ENCODE measurements at places on chromosomes 5 and 9.
A peak's percentile ranks its signal among the peaks of the same experiment; 100 is the strongest.

- DNase-seq, result no peak
Observed at GRCh38 chr5:175740014-175740413, 82.1 kb downstream of the HRH2 start.

DNA sequence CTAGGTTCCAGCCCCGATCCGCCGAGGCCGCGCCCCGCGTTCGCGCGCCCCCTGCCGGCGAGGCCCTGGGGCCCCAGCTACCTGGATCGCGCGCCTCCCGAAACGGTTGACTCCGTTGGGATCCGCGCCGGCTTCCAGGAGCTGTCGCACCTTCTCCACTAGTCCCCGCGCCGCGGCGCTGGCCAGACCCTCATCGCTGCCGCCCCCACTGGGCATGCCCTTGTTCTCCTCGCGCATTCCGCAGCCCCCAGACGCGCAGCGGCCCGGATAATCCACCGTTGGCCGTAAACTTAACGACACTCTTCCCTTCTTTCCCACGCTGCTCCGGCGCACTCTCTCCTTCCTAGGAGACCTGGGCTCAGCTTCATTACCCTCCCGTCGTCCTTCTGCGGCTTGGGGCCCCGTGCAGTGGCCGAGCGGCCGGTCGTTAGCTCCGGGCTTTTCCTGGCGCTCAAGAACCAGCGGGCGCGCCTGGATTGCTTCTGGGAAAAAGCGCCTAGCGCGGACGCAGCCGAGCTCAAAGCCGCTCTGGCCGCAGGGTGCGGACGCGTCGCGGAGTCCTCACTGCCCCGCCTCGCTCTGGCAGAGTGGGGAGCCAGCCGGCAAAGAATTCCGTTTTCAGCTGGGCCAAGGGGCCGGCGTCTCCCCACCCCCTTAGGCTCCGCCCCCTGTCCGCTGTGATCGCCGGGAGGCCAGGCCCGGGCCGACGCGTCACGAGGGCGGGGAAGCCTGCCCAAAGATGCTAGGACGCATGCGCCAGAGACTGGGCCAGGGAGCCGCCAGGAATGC lies at the start of gene CDKN2B:
CDKN2B (minus strand) TSS at position 589 of the 789 bp plus-strand sequence; CDS start at position 237, 352 bp downstream.
- DNase-seq, result peak; percentile 67

DNA sequence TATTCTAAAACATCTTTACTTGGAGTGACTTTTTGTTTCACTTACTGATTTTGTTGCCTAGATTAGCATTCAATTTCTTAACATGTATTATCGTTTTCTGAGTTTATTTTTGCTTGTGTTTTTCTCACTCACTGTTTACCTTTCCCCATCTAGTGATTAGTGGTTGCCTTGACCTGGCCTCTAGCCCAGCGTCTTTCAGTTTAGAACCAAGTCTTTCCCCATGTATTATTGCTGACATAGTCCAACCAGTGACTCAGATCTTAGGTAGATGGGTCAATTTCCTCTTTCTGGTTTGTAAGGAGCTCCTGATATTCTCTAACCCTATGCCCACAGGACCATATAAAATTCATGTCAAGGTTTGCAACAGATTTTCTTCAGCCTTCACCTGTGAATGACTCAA lies 135.5 kb downstream of the PRR16 start:
- no peak for DNase-seq

DNA sequence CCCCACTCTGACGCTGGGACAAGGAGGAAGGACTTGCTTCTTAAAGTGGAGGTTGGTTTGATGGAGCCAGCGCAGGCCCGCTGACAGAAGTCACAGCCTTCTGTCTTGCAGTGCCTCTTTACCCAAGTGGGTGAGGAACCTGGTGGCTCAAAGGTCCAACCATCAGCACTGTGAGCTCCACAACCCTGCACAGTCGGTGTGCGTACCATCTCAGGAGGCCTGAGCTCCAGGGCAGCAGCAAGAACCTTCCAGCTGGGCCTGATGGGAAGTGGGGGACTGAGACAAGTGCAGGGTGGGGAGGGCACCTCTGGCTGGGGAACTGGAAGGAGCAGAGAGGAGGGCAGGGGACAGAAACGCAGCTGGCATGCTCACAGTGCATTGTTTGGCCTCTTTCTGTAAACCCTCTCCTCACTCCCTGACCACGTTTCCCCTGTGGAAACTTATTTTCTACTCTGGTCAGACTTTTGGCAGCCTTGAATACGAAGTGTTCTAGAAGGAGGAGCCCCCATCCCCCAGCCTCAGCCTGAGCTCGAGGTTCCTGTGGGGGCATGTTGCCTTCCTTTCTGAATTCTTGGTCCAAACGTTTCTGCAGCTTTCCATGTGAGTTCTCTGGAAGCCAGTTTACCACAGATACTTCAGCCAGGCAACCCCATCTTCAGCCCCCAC lies 178.5 kb upstream of the PITX1 start:
- DNase-seq, result no peak

- no peak for DNase-seq
Observed at GRCh38 chr5:126763371-126763770, 13.6 kb upstream of the LMNB1 start.

GRCh38 chr5:13601112-13601511 lies 343.4 kb downstream of the DNAH5 start:
- no peak for DNase-seq

DNA sequence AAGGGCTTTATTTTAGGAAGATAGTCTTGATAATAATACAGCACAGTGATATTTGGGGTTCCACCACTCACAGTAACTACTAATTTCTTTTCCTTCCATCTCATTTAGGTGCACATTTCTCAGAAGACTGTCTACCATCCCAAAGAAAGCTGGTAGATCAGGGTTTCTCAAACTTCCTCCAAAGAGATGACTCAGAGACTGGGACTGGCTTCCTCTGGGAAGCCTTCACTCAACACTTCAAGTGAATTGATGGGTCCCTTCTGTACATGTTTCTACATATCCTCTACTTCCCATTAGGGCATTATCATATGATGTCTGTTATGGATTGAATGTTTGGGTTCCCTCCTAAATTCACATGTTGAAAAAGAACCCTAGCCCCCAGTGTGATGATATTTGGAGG lies 138.5 kb downstream of the SPOCK1 start:
- DNase-seq, result no peak

DNA sequence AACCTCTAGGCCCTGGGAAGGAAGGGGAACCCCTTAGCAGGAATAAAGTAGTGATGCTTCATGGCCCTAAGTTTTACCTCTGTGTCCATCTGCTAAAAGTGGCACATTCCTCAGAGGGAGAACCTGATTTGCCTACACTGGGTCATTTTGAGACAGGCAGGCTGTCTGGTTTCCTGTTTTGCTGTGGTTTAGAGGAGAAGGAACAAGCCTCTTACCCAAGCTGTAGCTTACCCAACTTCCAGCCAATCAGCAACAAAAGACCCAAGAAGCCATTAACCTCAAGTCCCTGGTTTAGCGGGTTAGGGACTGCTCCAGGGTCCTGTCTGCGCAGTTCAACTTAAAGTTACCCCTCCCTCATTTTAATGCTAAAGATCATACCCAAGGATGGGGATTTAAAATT lies 411.0 kb downstream of the MAT2B start:
- DNase-seq, result no peak

DNA sequence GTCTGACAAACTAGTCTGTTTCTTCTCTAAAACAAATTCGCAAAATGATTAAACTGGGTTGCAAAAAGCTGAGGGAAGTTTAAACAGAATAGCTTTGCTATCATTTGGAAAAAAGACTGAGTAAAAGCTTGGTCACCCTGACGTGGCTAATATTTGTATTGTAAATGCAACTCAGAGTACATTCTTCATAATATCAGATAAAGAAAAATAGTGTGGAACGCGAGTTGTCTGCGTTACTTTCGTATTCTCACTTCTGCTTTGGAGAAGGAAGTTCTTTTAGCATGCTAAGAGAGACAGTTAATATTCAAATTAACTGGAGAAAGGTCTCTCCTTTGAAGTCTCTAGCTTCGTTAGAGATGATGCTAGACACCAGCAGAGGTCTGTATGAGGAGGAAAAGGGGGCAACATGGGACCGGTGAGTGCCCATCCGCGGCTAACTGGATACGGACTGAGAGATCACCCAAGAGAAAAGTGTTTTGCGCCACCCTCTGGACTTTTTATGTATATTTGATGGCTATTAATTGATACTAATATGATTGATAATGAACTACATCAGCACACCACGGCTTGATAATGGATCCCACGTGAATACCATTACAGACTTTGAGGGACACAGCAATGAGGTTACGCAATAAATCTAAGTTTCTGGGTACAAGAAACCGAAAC lies 2.9 kb upstream of the CNTRL start:
- DNase-seq, result no peak

DNA sequence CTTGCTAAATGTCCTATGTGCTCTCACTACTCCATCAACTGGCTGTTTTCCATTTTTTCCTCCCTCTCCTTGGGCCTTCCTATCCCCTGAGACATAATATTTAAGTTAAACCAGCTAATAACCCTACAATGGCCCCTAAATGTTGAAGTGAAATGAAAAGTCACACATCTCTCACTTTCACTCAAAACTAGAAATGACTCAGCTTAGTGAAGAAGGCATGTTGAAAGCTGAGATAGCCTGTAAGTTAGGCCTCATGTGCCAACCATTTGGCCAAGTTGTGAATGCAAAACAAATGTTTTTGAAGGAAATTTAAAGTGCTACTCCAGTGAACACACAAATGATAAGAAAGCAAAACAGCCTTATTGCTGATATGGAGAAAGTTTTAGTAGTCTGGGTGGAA lies 48.8 kb upstream of the CDH10 start:
- no peak for DNase-seq

- DNase-seq, result no peak
Observed at GRCh38 chr9:135065151-135065550, 22.3 kb upstream of the OLFM1 start.

DNA sequence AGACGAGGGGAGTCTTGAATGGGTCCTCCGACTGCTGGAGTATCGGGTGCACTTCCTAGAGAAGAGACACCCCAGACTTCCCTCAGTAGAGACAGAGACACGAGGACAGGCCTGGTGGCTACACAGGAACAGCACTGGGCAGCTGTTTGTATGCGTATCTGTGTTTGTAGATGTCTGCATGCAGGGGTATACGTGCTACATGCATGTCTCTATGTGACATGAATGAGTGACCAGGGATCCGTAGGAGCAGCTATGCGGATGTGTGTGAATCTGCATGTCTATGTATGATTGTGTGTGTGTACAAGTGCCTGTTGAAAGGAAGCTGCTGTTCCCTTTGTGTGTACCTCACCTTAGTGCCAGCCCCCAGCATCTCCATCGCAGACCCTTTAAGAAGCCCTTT lies 31.2 kb downstream of the CNTFR start:
- no peak for DNase-seq

DNA sequence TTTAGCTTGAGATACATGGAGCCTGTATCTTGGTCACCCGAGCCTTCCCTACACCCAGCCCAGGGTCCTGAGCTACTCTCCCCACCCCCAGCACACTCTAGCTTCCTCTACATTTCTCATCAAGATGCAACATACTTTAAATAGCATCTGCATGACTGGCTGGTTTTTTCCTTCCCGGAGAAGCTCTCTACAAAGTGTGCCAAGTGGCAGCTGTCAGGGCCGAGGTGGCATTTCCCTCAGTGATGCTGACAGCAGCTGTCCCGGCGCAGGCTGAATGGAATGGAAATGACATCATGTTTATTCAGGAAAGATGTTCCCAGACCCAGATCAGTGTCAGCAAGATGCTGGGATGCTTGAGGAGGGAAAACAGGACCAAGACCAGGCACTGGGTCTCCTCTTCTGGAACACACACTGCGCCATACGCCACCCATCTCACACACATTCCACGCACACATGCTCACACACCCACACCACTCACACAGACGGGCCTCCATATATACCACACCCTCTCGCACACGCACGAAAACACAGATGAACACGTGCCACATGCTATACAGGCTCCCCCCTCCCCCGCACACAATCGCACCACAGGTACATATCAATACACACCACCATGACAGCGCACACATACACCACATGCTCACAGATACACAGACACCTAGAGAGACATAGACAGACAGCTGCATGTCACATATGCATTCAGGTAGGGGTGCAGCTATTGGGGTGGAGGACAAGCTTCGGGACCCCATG lies 67.8 kb downstream of the LHX2 start:
- DNase-seq, result no peak

GRCh38 chr5:77869116-77869798 lies 93.1 kb upstream of the TBCA start:
- DNase-seq, result no peak

DNA sequence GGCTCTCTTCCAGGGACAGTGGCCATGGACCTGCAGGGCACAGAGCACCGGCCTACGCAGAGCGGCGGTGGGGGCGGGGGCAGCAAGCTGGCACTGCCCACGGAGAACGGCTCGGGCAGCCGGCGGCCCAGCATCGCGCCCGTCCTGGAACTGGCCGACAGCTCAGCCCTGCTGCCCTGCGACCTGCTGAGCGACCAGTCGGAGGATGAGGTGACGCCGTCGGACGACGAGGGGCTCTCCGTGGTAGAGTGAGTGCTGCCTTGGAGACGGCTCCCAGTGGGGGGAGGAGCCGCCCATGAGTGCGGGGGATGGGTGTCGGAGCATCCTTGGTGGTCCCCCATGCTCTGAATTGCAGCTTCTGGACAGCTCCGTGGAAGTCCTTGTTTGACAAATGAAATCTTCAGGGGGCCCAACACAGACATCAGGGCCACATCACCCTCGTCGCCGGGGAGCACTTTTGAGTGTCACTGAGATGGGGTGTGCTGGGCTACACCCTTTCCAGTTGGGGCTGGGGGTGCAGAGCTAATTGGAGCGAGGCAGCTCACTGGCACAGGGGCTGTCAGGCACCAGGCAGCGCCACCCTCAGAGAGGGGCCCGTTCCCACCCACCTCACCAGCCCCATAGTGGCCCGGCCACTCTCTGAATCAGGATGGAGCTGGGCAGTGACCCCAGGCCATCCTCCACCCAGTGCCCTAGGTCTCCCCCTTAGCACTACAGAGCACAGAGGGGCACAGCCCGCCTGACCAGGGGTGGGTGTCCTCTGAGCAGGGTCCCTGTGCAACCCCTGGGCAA lies 70.9 kb downstream of the KCNT1 start:
- no peak for DNase-seq

GRCh38 chr5:50856401-50857119 lies 190.1 kb downstream of the PARP8 start:
- no peak for DNase-seq

- no peak for DNase-seq
Observed at GRCh38 chr5:128836571-128836970, 128.7 kb upstream of the SLC27A6 start.

DNA sequence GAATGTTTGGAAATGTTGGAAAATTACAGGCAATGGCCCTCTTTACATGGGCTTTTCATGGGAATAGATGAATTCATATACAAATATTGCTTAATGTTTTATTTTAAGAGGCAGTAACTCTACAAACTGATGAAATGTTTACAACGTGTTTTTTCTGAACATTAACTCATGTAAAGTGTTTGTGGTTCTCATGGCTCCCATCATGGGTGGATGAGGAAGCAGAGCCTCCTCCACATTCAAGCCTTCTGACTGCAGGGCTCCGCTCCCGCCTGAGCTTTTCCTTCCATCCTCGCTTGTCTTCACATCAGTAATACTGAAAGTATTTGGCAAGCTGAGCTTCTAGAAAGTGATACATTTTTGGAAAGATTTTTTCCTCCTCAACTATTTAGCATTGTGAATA lies 204.2 kb downstream of the ARHGAP26 start:
- no peak for DNase-seq

DNA sequence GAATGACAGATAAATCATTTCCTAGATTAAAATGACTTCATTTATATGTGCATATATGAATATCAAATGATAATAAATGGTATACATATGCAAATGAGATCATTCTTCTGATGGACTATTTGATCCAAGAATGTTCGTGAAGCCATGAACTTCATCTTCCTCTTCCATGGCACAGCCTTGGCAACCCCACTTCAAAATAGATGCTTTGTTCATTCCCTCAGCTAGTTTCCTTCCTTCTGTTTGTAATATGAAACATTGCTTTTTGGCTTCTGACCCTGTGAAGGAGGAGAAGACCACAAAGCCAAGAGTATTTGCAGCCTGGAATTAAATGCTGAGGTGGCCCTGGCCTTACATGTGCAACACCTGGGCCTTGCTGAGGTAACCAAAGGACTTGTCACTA lies 106.8 kb upstream of the LIFR start:
- DNase-seq, result no peak

Measured in SK-N-DZ (cell line).